Stimulated activated CD8-positive, alpha-beta memory T cell treated with anti-CD3 and anti-CD28 coated beads, Interleukin-15, amount 100 ng/mL, for 1 hour (primary cell): ENCODE measurements at places on chromosomes 3 and 15.

GRCh38 chr3:39448506-39449233, 18.8 kb upstream of the MOBP start:
- DNase-seq: no peak

DNA sequence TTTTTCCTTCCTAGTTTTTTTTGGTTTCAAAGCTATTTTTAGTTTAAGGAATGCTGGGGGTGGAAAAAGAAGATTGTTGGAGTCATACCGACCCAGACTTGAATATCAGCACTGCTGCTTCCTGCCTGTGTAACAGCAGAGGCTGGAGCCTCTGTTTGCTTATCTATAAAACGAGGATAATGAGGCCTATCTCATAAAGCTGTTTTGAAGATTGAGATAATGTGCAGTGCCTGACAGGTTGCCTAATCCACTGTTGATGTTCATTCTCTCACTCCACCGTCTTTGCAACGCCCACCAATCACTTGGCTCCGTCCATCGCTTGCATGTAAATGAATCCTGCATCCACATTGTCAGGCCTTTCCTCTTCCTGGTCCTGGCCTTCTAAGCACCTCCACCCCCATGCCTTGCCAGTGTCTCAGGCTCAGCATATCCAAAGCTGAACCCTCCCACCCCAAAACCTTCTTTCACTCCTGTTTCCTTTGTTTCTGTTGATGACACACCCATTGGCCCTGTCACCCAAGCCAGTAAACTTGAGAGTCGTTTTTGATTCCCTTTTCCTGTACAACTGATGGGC, 94.9 kb downstream of the MEX3B start:
- DNase-seq: no peak

DNA sequence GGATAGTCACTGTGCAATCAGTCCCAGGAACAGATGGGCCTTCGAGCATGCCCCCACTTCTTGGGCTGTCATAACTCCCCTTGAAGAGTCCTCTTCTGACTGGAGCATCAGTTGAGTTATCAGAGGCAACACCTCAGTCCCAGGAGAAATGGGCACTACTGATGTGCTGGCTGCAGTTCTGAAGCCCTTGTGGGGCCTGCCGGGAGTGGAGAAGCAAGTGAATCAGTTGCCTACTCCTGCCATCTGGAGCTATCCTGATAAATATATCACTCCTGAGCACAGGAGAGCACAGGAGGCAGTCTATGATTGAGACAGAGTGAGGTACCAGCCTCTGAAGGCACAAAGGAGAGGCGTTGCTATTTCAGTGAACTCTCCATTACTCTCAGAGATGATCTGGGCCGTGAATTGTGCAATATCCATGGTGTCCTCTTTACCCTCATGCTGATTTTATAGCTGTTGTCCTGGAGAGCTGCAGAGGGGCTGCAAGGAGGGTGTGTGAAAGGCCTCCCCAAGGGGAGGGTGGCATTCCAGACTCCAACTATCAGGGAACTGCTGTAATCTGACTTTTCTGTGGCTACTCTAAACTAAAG, 344.2 kb upstream of the ROPN1 start:
- DNase-seq: no peak

GRCh38 chr3:46089237-46090011, 62.1 kb upstream of the XCR1 start:
- no peak for DNase-seq
